ENCODE measurements at places on chromosomes 4 and X.

- no peak for DNase-seq
Measured at GRCh38 chr4:109248322-109248900, 54.0 kb downstream of the COL25A1 start.

GRCh38 chr4:52870225-52870624, 8.1 kb downstream of the RASL11B start:
- DNase-seq: no peak

DNA sequence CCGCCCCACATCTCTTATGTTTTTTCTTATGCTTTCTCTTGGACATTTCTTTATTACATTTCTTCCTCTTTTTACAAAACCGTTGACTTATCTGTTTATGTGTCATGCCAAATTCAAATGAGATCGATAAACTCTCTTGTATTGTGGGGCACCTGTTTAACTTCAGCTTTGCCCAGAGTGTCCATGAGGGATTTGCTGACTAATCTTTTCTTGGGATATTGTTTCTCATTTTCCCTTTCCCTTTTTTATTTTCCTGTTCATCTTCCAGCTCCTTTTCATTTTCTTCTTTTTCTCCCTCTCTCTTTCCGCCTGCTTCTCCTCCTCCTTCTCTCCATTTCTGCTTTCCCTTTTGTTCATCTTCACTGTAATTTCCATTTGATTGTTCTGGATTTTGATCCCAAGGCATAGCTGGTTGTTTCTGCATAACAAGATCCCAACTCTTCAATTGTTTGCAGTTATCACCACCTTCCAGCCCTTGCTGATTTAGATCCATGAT, 10.7 kb downstream of the TIMM8A start:
- DNase-seq: no peak

- no peak for DNase-seq
Measured at GRCh38 chr4:119210775-119211174, 1.7 kb upstream of the USP53 start.

- no peak for DNase-seq
Measured at GRCh38 chr4:738781-739280, 33.2 kb downstream of the PCGF3 start.

DNA sequence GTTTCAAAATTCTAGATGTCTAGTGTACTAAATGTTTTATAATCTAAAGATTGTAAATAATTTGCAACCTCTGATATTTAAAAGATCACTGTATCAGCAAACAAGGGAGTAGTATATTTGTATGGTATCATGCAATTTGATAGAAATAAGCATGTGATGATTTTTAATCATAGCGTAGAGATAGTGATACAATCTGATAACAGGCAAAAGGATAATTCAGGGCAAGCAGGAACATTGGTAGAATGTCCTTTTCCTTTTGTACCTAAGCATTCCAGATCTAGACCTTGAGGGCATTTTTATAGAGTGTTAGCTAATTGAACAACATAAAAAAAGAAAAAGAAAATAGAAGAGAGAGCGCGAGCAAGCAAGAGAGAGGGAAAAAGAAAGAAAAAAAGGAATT, 1.4 kb downstream of the ANK2 start:
- no peak for DNase-seq

GRCh38 chr4:121472937-121473721, 92.3 kb upstream of the QRFPR start:
- DNase-seq: no peak

DNA sequence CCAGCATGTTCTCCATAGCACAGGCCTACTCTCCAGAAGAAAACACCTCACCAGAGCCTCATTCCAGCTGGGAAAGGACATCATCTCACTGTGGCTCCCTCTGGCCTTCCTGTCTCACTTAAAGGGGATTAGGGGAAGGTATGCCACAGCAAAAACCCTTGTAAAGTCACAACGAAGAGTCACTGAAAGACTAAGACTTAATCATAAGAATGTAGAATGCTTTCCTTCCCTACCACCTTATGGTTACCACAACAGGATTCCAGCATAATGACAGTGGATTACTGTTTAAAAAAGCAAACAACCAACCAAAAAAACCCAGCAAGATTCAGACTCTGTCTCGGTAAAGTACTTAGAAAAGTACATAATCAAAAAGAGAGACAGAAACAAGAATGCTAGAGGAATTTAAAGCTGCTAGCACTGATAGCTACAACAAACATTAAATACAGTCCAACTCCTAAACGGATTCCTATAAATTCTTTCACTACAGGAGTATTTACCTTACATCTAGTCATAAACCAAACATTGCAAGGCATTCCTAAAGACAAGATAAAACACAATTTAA, 75.1 kb downstream of the BANK1 start:
- no peak for DNase-seq

GRCh38 chrX:118978451-118978850, 4.0 kb downstream of the LONRF3 start:
- DNase-seq: no peak

GRCh38 chrX:75968293-75968692, 183.2 kb upstream of the MAGEE2 start:
- DNase-seq: no peak

DNA sequence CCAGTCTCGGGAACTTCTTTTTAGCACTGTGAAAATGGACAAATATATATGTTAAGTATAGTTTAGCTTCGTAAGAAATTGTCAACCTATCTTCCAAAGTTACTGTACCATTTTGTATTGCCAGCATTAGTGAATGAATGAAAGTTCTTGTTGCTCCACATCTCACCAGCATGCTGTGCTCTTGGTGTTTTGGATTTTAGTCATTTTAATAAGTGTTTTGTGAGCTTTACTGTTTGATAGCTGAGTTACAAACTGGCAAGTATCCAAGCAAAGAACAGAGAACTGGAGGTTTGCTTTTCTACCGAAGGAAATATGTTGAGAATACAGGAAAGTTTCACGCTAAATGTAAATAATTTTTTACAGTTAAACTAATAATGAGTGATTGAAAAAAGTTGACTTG, 33.0 kb downstream of the SNCA start:
- DNase-seq: no peak

DNA sequence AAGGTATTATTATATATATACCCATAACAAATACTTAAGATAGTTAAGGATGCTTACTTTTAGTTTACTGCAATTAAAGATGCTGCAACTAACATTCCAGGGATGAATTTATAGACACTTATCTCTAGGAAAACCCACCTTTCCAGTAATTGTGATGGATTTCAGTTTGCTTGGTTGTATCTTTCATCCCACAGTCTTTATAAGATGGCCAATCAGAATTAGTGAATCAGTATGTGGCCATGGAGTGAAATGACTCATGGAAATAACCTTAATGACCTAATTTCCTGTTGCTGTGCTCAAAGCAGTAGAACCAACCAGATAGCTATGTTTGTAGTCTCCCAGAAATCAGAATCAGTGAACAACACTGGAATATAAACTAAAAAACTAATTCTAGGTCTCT, 26.4 kb downstream of the MOSPD2 start:
- no peak for DNase-seq

- DNase-seq: no peak
Measured at GRCh38 chr4:163694385-163694784, 199.9 kb downstream of the TMA16 start.

- DNase-seq: no peak
Measured at GRCh38 chr4:39714166-39714565, 16.2 kb downstream of the UBE2K start.

DNA sequence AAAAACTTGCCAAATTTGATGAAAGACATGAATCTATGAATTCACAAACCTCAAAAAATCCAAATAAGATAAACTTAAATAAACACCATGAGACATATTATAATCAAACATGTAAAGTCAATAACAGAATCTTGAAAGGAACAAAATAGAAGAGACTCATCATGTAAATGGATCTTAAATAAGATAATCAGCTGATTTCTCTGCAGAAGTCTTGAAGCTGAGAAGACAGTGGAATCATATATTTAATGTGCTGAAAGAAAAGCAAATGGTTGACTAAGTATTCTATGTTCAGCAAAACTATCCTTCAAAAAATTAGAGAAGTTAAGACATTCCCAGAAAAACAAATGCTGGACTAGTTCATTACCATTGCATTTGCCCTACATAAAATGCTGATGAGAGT, 215.7 kb upstream of the SPIN4 start:
- DNase-seq: no peak

- no peak for DNase-seq
Measured at GRCh38 chr4:15890246-15890829, 48.2 kb downstream of the FGFBP1 start.

DNA sequence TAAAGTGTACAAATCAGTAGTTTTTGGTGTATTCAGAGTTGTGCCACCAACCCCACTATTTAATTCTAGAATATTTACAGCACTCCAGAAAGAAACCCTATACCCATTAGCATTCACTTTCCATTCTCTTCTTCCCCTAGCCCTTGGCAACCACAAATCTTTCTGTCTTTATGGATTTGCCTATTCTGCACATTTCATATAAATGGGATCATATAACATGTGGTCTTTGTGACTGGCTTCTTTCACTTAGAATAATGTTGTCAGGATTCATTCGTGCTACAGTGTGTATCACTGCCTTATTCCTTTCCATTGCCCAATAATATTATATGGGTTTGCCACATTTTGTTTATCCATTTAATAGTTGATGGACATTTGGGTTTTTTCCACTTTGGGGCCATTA, 32.2 kb downstream of the SGMS2 start:
- DNase-seq: no peak

DNA sequence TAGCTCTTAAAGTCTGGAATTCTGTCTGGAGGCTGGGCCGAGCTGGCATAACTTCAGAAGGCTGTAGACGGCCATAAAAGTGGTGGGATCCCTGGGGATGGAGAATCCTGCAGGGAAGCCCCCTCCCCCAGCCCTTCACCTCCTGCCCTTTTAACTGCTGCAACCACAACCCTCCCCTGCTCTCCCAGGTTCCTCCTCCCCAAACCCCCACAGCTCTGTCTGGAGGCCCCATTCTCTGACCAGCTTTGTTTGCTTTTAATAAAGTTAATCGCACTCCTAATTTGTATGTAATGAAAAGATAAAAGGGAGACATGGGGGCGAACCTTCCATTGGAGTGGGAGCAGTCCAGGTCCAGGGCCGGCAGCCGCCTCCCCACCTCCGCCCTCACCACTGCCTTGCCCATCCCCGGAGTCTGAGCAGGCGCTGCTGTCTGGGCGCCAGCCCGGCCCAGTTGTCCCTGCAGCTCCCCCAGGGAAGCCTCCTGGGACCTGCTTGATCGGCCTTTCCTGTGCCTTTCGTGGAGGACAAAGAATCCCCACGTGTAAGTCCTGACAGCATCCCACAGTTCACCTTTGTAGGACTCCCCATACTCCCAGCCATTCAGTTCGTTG, 84.3 kb downstream of the PJA1 start:
- no peak for DNase-seq

DNA sequence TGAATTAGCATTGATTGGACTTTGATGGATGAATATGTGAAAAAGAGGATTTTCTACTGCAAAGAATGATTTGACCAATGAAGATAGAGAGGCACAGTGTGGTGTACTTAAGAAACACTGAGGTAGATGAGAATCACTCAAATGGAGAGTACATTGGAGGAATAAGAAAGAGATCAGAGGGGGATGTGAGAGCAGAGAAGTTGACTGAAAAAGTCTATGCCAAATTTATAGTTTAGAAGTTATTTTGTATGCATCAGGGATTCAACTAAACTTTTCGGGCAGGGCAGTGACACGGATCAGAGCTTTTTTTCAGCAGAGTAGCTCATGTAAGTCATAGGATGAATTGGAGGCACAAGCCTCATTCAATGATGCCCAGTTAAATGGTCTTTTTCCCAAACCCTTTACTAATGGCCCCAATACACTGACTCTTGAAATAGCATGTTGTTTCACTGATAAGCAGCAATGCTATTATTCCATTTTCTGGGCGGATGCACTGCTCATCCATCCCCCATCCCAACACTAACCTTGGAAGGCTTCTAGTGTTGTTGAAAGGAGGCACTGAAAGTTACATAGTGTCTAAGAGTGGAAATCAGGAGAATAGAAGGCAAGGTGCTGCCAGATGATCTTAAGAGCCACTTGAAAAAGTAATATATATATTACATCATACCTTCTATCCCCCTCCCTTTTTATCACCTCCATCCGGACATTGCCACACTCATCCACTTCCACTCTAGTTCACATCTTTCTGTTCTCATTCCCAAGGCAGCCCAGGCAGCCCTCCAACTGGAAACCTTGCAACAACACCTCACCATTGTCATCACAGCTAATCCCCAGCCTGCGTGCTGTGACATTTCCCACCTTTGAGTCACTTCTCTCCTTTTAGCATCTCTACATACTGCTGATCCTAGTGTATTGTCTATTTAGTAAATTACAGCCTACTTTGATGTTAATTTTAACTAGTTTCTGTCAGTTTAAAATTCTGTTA, 46.1 kb downstream of the ARHGAP24 start:
- DNase-seq: no peak

DNA sequence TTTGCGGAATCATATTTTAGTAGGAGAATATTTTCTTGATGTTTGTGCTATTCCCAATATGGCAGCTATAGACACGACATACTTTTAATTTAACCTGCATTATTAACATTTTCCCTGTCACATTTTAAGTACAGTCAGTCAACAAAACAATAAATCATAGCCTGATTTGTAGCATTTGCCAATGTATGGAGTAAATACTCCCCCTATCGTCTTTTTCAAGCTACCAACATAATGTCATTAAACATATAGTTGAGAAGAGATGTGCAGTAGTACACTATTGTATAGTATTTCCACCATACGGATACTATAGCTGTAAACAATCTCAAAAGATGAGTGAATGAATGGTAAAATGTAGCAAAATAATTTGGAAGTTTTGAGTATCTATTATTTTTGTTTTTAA, 303.7 kb upstream of the MAGEB2 start:
- DNase-seq: no peak

GRCh38 chr4:80202741-80203553, 5.6 kb downstream of the PRDM8 start:
- no peak for DNase-seq

GRCh38 chr4:15010038-15010585, 7.8 kb downstream of the CPEB2 start:
- DNase-seq: no peak

- DNase-seq: no peak
Measured at GRCh38 chr4:661231-661630, 12.8 kb downstream of the ATP5ME start.

DNA sequence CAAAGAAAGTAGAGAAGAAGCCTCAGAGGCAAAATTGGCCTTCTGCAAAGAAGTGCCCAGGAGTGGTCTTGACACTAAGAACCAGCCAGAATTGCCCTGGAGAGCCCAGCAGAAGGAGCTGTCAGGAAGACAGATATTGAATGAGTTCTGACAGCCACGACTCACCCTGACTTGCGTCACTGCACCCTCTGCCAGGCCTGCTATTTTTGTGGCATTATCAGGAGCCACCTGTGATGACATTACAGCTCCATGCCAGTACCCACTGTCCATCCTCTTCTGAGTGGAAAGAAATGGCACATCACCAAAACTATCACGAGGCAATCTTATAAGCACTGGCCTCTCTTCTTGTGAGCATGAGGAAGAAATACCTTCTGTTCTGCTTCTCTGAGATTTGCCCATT, 67.7 kb downstream of the SMIM20 start:
- DNase-seq: no peak

DNA sequence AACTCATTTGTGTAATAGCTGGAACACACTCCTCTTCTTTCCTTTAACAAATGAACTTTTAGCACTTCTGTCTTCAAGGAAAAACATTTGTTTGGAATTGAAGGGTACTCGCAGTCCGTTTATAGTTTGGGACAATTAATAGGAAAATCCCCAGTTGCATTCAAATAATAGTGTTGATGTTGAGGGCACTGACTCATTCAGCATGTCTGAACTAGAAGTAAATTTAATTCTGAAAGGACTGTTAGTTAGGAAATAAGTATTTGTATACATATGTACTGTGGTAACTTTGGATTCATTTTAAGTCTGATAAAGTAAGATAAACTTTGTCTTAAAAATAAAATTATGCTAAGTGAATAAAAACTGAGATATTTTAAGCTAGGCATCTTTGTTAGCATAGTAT, 27.2 kb downstream of the FAM199X start:
- no peak for DNase-seq

All from cerebellar nuclear complex (tissue), 1 donor.